Stimulated activated CD4-positive, alpha-beta T cell treated with anti-CD3 and anti-CD28 coated beads, Interleukin-15, amount 100 ng/mL, for 1 hour (primary cell): ENCODE measurements at places on chromosomes 1 and 21.

GRCh38 chr1:29679316-29679715 is 443.0 kb downstream of the PTPRU start:
- no peak for DNase-seq

GRCh38 chr1:24888971-24889676 is 41.0 kb downstream of the RUNX3 start:
- DNase-seq: no peak

DNA sequence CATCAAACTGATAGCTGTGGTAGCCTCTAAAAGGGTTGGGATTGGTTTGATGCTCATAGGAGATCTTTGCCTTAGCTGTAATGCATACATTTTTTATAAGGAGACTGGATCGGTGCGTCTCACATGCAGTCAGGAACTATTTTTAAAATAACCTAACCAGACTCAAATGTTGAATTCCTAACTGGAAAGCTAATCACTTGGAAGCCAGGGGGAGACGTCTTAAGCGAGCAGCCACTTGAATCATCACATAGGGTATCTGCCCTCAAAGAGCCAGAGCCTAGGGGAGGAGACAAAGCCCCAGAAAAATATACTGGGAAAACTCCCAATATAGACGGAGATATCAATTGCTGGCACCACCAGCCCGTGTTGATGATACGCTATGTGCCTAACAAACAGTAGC is 61.7 kb upstream of the PUM1 start:
- no peak for DNase-seq

DNA sequence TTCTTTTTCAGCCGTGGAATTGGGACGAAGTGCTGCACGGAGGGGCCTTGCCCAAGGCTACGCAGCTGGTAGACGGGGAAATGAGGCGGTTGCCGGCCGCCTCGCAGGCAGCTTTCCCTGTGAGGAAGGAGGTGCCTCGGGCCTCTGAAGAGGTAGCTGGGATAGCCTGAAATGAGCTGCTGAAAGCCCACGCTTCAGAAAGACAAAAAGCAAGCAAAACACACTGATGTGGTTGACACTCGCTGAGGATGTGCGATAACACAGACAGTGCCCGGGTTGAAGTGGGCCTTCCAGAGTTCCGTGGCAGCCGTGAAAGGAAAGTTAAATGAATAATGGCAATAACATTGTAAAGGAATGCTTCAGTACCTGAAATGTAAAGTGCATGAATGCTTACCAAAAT is 47.2 kb downstream of the S1PR1 start:
- DNase-seq: peak; percentile 23

GRCh38 chr1:55959136-55959548 is 620.2 kb downstream of the PLPP3 start:
- DNase-seq: no peak

- no peak for DNase-seq
Measured at GRCh38 chr1:51439053-51439452, 80.0 kb downstream of the EPS15 start.

- no peak for DNase-seq
Measured at GRCh38 chr21:42453224-42453985, 42.6 kb downstream of the RSPH1 start.

DNA sequence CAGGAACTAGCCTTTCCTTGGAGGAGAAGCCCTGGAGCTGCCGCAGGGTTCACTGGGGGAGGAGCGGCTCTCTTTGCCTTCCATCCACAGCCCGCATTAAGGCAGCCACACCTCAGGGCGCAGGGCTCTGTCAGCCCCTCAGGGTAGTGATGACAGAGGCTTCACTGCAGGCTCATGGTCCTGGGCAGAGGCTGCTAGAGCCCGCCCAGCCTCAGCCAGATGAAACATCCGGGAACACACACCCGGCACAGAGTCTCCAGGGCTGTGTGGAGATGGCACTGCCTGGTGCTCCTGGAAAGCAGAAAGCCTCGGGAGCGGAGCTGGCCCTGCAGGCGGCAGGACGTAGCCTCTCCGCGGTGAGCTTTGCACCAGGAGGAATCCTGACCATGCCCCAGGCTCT is 29.4 kb upstream of the PEX10 start:
- no peak for DNase-seq

DNA sequence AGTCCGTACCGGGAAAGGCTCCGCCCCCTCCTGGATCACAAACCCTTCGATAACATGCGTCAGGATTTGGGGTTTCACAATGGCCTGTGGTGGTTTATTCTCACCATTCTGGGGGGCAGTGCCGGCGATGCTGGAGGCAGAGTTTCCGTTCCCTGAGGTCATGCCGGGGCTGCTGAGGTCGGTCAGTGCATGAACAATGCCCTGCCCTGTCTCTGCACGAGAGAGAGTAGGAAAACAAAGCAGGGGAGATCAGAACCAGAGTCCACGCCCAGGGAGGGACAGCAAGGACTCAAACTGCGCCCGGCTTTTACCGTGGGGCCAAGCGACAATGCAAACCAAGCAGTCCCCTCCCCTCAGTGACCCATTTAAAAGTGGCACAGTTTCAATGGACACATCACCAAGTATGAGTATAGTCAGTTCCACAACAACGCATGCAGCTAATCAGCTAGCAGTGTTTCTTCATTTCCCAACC is 13.2 kb upstream of the A3GALT2 start:
- no peak for DNase-seq

DNA sequence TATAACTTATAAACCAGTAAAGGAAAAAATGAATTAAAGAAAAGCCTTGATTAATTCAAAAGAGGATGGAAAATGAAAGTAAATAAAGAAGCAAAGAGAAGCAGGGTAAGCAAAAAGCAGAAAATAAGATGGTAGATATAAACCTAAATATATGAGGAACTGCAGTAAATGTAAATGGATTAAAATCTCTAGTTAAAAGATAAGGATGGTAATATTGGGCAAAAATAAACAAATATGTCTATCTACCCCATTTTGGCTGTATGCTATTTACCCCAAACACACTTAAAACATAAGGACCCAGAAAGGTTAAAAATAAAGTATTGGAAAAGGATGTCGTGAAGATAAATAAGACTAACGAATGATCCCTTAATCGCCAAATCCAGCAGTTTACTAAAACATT is 161.9 kb downstream of the FOXD2 start:
- DNase-seq: no peak

DNA sequence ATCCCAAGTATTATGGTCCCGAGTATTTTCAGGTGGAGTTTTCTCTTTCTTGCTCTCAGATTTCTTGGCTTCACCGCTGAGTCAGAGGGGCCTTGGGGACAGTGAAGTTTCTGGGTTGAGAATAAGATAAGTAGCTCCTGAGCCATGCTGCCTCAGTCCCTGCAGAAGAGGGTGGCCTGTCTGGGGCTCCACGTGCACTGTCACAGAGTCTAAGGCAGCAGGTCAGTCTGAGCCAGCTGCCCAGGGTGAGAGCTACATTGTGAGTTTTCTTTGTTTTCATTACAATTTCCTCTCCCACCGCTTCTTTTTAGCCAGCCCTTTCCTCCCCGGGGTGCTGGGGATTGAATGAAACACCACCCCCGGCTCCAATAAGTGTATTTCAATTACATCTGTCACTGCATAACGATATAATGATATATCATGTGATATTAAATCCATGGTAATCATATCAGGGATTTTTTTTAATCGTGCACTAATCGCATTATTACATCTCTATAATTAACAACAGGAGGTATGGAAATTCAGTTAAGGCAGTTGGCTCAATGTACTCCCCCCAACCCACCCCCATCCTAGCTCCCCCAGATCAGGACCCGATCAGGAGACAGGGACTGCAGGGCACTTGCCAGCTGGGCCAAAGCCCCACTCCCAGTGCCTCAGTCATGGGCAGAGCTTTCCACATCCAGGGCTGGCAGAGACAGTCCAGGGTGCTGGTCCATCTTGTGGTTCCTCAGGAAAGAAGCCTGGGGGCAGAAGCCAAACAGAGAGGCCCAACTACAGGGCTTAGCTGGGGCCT is 43.7 kb downstream of the DMAP1 start:
- DNase-seq: no peak

- no peak for DNase-seq
Measured at GRCh38 chr1:152167835-152168534, 9.0 kb upstream of the RPTN start.
